ENCODE measurements at places on chromosomes 5 and 9. TPM values are rescaled to one million over a fixed set of nuclear protein-coding genes. Genes with fewer than 3 reads are reported as not detected.

DNA sequence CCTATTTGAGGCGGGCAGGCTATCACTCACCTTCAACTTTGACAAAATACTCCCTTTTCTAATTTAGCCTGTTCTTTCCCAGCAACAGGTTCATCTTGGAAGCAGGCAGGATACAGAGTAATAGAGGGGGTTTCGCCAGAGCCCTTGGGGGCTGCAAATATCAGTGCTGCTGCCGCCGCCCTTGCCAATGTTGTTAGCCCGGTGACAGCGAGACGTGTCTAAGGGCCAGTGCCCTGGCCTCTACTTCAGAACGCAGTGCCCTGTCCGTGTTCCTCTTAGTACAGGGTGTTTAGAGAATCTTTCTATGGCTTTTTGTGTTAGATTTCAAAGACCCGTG is 703 bp downstream of the FAM120AOS start:
- peak; percentile 7 for DNase-seq

GRCh38 chr5:76029739-76030138 is 53.4 kb upstream of the SV2C start:
- no peak for DNase-seq

- DNase-seq: no peak
Observed at GRCh38 chr5:144318460-144318859, 147.8 kb downstream of the KCTD16 start.

DNA sequence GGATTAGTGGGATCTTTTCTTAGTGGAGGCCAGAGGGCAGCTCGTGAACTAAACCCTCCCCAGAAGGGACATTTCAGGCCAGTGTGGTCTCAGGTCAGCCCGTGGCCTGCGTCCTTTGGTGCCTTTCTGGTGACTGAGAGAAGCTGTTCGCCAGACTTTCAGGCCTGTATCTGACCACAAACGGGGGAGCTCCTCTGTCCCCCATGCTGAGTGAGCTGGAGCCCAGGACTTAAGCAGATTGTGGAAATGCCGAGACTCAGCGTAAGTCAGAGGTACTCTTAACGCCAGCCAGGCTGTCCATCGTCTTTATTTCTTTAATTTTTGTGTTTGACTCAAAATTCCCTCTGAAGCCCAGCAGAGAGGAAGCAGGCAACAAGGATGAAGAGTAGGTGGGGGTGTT is 54.8 kb upstream of the NCS1 start:
- no peak for DNase-seq

Gene ORM2
- total RNA-seq: 6.3 TPM

Gene ARHGEF28
- 1.2 TPM for total RNA-seq

Gene PCDHGB3
- total RNA-seq: 1.1 TPM

Gene NKD2
- total RNA-seq: not detected
